ENCODE measurements at places on chromosomes 1 and 21.

GRCh38 chr1:172530000-172530399 lies 3.0 kb upstream of the SUCO start:
- no peak for DNase-seq

DNA sequence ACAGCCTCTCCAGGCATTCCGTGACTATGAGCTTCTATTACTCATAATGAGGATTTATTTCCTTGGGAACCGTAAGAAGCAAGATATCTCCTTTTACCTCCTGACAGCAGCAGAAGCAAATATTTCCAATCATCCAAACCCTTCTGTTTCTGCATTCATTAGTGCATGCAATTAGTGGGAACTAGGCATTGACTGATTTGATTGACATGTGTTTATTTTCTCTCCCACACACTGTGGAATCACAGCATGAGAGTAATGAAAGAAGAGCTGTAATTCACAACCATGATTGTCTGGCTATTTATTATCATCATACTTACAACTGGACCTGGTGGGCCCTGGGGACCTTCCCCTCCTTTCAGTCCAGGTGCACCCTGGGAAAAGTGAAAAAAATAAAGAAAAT lies 146.8 kb downstream of the COL11A1 start:
- no peak for DNase-seq

DNA sequence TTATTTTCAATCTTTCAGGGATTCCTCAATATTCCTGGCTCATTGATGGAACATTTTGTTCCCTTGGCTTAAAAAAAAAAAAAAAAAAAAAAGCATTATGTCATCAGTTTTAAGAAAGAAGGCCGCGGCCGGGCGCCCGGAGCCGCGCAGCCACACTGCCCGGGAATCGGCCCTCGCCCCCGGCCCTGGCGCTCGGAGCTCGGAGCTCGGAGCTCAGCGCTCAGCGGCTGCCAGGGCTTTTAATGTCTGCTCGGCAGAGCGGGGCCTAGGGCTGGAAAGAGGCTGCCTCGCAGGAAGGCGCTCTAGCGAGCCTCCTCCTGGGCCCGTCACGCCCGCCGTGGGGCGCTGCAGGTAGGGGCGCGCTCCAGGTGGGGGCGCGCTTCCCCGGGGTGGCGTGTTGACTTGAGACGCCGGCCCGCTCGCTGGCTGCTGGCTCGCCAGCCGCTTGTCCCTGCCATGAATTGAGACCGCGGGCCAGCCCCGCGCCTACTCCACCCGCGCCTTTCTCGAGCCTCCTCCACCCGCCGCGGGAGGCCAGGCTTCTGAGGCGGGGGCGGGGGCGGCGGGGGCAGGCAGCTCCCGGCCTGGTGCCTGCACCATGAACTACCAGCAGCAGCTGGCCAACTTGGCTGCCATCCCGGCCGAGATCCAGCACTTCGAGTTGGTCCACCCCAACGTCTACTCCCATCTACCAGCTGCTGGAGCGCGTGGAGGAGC lies 5.4 kb upstream of the TDRD5 start:
- no peak for DNase-seq

DNA sequence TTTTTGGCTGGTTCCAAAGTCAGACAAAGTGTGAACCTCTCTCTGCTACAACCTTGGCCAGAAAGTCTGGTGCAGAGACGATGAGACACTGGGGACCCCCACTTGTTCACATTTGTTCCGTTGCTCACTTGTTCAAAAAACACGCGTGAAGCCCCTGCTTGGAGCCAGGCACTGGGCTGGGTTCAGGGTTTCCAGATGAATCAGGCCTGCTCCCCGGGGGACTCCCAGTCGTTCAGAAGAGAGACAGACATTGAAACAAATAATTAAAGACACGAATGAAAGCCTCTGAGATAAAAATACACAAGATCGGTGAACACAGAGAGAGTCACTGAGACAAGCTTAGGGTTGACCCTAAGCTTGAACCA lies 101.5 kb upstream of the RUNX3 start:
- no peak for DNase-seq

DNA sequence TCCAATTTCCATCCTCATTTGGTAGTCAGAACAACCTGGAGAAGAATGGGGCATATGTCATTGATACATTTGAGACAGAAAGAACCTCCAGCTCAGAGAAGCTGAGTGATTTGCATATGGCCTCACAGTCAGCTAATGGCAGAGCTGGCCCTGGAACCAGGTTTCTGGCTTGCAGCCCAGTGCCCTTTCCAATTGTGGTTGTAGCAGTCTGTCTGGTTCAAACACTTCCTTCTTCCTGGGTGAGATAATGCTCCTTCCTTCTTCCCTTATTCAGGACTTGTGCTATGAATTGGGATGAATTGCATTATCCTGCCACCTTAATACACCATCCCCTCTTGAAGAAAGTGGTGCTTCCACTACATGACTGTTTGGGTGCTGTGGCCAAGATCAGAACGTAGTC lies 24.2 kb downstream of the SLC5A9 start:
- DNase-seq, result peak; percentile 59

- DNase-seq, result peak; percentile 52
These were observed 11.1 kb downstream of the EIF4G3 start for GRCh38 chr1:21165646-21166045.

DNA sequence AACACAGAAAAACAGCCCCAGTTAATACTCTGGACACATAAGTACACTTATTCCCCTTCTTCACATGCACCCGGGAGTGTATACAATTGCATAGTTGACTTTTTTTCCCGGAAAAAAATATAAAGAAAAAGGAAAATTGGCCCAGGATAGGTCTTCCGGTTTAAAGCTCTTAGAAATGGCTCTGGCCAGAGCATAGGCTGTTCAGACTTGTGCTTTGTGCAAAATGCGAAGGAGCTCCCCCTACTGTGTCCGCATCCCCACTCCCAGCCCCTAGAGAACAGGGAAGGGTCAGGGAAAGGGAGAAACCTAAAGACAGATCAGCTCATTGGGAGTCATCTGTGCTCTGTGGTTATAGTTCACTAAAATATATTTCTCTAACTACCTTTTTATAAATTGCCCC lies 5.5 kb upstream of the MTMR11 start:
- no peak for DNase-seq

DNA sequence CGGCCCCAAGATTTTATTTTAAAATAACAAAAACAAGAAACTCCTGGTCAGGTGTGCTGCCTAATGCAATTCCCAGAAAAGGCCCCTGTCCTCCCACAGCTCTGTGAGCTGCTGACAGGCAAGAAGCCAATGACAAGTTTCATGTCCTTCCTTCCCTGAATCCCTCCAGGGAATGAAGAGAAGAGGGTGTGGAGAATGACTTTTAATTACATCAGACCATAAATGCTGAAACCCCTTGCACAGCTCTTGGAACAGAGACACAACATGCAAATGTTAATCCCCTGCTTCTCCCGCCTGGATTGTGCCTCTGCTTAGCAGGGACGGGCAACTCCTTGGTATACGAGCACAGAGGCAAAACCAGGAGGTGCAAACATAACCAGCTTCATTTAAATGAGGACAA lies 228.1 kb upstream of the CAMK1G start:
- no peak for DNase-seq

DNA sequence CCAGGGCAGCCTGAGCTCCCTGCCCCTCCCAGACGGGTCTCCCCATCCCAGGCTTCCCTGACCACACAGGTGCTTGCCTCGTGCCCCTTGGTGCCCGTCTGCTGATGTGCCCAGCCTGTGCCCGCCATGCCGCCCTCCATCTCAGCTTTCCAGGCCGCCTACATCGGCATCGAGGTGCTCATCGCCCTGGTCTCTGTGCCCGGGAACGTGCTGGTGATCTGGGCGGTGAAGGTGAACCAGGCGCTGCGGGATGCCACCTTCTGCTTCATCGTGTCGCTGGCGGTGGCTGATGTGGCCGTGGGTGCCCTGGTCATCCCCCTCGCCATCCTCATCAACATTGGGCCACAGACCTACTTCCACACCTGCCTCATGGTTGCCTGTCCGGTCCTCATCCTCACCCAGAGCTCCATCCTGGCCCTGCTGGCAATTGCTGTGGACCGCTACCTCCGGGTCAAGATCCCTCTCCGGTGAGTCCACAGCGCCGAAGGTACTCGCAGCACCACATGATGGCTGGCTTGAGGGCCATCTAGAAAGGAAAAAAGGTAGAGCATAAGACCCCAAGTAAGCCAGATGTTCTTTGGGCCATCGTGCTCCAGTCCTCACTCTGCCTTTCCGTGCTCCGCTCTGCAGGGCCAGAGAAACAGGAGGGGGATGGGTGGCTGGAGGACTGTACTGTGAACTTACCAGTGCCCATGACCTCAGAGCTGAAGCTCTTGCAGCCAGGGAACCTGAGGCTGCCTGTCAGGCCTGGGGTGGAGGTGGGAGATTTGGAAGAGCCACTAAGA lies 1.4 kb downstream of the ADORA1 start:
- DNase-seq, result no peak

DNA sequence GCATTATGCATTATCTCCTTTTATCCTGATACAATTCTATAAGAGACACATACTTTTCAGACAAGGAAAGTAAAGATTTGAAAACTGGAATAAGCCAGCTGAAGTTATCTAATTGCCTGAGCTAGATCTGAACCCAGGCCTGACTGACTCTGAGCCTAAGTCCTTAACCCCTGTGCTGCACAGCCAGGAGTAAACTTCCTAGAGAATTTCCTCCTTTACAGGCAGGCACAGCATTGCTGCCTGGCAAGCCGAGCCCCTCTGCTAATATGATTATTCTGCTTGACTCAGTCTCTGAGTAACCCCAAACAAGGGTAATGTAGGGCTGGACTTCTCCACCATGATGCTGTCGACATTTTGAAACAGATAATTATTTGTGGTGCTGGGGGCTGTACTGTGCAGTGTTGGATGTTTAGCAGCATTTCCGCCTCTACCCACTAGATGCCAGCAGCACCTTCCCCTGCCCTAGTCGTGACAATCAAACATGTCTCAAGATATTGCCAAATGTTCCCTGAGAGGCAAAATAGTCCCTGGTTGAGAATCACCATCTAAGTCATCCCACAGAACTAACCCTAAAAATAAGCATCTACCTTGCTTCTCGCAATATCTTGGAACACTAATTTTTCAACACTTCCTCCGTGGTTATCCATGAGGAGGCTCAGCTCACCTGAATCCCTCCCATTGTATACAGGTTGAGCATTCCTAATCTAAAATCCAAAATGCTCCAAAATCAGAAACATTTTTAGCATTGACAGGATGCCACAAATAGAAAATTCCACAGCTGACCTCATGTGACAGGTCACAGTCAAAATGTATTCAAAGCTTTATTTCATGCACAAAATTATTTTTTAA lies 18.5 kb downstream of the CAMK1G start:
- peak; percentile 74 for DNase-seq

DNA sequence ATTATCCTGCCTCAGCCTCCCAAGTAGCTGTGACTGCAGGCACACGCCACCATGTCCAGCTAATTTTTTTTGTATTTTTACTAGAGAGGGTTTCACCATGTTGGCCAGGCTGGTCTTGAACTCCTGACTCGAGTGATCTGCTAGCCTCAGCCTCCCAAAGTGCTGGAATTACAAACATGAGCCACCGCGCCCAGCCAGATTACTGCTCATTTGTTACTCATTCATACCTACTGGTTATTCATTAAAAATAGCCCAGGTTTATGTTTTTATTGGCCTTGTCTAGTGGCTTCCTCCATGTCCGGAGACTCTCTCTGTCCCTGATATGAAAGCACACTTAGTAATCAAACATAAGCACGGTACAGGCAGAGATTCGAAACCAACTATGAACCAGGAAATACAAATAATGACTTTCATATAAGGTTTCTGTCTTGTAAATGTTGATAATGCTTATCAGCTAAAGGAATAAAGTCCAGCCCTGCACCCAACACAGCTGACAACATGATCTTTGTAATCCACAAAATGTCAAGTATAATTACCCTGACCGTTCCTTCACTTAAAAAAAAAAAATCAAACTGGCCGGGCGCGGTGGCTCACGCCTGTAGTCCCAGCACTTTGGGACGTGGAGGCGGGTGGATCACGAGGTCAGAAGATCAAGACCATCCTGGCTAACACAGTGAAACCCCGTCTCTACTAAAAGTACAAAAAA lies 50.4 kb upstream of the CXADR start:
- DNase-seq, result no peak

GRCh38 chr1:54871275-54872035 lies 15.5 kb downstream of the DHCR24 start:
- no peak for DNase-seq

DNA sequence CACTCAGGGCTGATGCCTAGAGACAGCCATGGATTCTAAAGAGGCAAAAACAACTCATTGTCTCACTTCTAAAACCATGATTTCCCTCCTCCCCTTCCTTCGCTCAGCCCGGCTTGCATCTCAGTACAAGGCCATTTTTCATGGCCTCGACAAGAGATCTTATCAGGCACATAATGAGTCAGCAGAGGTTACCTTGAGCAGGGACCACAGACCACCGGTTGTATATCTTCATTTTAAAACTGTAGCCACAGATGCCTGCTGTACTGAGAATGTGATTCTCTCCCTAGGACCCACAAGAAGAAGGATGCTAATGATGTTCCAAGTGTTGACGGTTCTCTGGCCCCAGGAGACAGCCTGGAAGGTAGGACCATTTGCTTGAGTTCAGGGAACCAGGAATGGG lies 331.9 kb downstream of the AJAP1 start:
- DNase-seq, result no peak

DNA sequence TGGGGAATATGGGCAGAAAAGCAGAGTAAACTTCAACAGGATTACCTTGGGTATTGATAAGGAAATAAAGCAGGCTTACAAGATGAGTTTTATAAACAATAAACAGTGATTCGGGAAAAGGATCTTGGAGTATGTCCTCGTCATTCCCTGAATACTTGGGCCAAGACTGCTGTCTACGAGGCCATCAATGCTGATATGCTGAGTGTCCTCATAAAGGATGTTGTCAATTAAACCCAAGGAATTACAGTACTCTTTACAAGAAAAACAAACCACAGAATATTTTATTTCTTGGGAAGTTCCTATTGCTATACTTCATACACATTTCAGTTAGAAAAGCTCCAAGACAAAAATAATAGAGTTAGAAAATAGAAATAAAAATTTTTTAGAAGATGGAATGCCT lies 34.9 kb downstream of the ATP1B1 start:
- DNase-seq, result no peak

- DNase-seq, result no peak
These were observed 654.6 kb downstream of the ADGRL2 start for GRCh38 chr1:82455342-82455741.

DNA sequence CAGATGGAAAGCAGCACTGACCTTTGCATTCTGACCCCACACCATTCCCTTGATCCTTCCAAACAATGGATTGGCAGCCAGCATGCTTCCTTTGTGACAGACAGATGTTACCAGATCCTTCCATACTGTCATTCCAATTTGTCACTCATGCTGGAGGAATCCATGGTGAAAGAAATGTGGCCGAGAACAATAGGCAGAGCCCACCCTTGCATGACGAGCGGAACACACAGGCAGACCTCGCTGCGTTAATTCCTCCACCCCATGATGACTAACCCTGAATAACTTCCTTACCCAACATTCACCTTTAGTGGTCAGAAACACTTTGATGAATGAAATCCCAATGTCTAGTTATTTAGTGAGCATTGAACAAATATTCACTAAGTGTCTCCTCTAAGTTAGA lies 45.1 kb downstream of the PDPN start:
- DNase-seq, result no peak

All from suppressor macrophage treated with lipopolysaccharide for 4 hours (primary cell).